ENCODE measurements at places on chromosomes 7 and 10. TPM values are rescaled to one million over a fixed set of nuclear protein-coding genes. Genes with fewer than 3 reads are reported as not detected.

GRCh38 chr10:85863301-85864172 lies 503.1 kb downstream of the GRID1 start:
- H3K4me1 ChIP-seq, result no peaks in the 10 kb centered on the region
- H3K36me3 ChIP-seq, result no peaks in the 10 kb centered on the region
- no peak for DNase-seq
- H3K27me3 ChIP-seq, result no peaks in the 10 kb centered on the region
- no peak overlapping the region for H3K27ac ChIP-seq

INHBA gene
- 70.2 TPM for total RNA-seq

DNA sequence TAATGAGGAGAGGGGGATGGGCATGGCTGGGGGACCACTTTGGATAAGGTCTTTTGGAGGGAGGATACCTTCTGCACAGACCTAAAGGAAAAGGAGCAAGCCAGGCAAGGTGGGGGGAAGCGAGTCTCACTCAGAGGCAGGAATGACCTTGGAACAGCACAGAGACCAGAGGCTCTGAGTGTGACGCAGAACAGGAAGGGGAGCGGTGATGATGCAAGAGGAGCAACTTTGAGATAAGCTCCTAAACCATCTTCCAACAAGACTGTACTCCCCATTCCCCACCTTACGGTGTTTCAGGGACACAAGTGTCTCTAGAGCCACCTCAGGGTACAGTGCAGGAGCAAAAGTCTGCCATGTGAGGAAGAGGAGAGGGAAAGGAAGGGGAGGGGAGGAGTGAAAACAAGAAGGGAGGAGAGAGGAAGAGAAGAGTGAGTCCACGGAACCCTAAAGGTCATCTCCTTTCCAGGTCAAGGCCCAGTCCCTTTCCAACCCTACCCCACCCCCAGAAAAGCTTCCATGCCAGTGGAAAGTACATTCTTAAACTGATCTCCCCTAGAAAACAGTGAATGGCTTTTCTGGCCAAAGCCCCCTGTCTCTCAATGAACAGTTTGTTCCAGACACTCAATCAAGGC lies 54.1 kb downstream of the JAZF1 start:
- H3K36me3 ChIP-seq, result no peaks in the 10 kb centered on the region
- peaks cover 9% of the 10 kb centered on the region for H3K4me1 ChIP-seq
- no peak overlapping the region for H3K4me3 ChIP-seq

DNA sequence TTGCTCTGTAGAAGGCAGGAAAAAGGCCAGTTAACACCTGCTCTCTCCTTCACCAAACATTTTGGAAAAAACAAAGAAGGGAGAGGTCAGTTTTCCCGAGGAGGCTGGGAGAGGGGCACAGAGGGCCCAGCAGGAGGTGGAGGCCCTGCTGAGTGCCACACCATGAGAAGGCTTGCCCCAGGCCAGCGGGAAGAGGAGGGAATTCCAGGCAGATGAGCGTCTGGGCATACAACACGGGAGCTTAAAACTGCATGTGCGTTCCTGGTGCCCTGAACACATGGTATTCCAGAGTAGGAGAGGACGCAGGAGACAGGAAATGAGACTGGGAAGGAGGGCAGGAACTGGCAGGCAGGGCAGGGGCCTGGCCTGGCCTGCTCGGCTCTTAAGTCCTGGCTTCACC lies 182.4 kb downstream of the CCDC3 start:
- H3K4me3 ChIP-seq, result no peak overlapping the region
- H3K4me1 ChIP-seq, result no peaks in the 10 kb centered on the region

MGAM2 gene
- 0.61 TPM for total RNA-seq

GRCh38 chr7:158655507-158655906 lies 49.1 kb downstream of the NCAPG2 start:
- no peak for DNase-seq
- H3K27ac ChIP-seq, result no peak overlapping the region
- no peaks in the 10 kb centered on the region for H3K27me3 ChIP-seq
- H3K4me1 ChIP-seq, result no peaks in the 10 kb centered on the region

Data from upper lobe of right lung (tissue), 1 donor.